ENCODE measurements at places on chromosomes 7 and 10.

DNA sequence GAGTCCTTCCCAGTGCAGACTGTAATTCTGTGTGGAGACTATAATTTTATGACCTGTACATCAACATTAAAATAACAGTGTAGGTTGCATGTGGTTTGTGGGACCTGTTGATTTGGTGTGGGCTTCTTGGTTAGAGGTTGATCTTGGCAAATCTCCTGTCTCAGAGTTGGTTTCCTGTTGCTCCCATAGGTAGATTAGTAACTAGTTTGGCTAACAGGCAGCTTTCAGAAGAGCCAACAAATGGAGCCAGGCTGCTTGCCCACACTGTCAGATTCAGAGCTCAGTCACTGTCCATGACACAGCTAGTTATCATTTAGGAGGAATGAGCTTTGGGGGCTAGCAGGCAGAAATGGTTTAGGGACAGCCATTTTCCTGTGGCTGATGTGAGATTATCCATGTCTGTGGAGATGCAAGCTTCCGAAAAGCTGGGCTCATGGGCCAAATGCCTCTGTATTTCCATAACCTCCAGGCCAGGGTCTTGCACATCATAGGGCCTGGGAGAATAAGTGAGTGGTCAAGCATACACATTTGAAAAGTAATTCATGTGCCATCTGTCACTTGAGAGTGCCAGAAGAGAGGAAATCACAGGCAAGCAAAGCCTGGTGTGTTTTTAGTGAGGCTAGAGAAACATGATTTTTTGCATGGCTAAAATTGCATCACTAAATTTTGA, 33.4 kb downstream of the CCM2 start:
- no peak for DNase-seq

DNA sequence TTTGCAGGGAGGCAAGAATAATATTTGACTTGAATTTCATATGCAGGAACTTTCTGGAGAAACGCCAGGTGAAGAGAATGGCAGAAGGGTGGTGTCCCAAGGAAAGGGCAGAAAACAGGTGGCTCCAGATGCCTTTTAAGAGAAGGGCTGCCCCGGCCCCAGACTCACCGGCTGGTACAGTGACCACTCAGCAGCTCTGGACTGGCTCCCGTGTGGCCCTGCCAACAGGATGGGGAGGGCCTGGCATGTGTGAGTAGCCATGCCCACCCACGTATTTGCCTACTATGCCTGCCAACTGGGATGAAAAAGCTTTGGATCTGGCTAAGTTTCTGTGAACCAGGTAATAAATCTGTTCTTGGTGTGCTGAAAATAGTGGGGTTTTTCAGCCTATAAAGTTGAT, 159.5 kb downstream of the PRKAG2 start:
- DNase-seq, result no peak

- peak; percentile 27 for DNase-seq
These were observed 65.3 kb downstream of the LMBR1 start for GRCh38 chr7:156827587-156828203.

- no peak for DNase-seq
These were observed 281.2 kb upstream of the VSTM2A start for GRCh38 chr7:54260941-54261371.

GRCh38 chr7:97973206-97973658, 16.8 kb downstream of the OCM2 start:
- peak; percentile 72 for DNase-seq

DNA sequence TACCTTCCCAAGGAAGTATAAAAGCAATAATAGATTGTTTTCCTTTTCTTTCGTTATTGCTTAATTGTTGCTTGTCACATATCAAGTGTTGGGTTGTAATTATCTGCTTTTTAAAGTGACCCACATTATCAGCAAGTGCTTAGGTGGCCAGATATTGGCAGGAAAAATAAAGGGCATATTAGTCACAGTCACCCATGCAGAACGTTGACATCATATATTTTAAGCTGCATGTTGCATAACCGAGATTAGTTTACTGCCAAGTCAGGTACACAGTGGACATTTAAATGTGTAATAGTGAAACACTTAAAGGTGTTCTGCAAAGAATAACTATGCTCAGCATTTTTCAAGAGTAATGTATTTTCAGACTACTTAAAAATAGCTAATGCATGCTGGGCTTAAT, 11.4 kb downstream of the NEBL start:
- DNase-seq, result no peak

Measured in mesendoderm (in vitro differentiated cells).